Epithelial cell of proximal tubule (primary cell): ENCODE measurements at places on chromosomes 5 and 9. TPM values are rescaled to one million over a fixed set of nuclear protein-coding genes. Genes with fewer than 3 reads are reported as not detected.

TPM2 gene
- total RNA-seq: 265 and 267 TPM in 2 replicates

DNA sequence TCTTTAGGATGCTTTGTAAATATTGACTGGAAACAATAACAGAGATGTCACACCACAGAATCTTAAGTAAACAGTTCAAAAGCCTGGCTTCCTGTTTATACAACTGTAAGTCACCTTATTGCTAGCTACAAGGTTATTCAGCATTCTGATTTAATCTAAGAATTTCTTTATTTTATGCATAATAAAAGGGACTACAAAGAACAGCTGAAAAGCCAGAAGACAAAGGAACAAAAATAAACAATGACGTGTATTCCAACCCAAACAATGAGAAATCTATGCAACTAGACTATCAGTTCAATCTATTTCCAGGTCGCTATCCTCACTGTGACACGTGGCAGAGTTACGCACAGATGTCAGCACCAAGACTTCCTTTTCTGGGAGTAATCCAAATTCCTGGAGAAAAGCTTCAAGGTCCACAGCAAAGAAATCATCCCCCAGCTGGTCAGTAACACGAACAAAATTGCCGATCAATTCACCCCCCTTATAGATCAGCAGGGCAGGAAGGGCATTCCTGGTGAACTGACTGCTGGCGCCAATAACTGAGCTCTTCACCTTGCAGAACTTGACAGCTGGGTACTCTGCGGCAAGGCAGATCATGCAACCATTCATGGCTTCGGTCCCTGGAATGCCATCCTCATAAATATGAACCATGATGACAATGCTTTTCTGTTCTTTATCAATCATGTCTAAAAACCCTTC lies 8.4 kb downstream of the PDCL start:
- no peak for DNase-seq

DNA sequence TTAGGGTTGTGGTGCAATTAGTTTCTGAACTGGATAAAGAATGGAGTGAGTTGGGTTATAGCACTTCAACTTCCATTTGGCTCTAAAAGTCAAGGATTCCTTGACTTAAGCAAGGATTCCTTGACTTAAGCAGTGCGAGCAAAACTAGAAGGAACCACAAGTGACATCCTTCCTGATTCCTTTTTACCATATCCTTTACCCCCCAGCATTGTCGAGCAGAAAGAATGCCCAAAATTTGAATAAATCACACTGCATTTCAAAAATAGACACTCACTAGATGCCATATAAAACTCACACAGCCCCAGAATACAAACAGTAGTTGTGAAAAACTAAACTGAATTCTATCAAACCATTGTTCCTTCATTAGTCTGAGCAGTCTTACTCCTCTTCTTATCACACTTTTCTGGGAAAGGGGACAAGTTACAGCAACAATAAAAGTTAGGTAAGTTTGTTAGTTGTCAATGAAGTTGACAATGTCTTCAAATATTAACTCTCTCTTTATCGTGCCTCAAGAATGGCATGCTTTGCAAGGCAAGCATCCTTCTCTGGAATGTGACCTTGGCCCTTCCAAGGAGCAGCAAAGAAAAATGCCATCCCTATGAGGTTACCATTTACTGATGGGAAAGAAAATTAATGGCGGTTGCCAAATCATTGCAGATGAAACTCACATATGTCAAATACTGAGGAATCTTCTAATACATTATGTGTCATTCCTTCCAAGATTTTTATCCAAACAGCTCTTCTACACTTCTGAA lies 273.3 kb upstream of the ANKRD55 start:
- DNase-seq: peak; percentile 81

DNA sequence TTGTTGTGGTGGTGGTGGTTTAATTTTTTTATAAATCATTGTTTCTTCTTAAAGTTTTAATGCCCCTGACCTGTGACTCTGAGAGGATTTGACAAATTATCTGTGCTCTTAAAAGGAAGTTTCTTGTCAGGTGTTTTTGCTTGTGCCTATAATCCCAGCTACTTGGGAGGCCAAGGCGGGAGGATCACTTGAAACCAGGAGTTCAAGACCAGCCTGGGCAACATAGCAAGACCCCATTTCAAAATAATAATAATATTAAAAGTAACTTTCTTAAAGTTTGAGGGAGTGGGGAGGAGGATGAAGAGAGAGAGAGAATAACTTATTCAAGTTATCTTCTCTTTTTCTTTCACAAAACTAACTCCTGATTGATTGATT lies 12.2 kb upstream of the ERMP1 start:
- no peak for DNase-seq

- DNase-seq: no peak
Observed at GRCh38 chr9:108776920-108777639, 78.7 kb downstream of the ACTL7B start.

DNA sequence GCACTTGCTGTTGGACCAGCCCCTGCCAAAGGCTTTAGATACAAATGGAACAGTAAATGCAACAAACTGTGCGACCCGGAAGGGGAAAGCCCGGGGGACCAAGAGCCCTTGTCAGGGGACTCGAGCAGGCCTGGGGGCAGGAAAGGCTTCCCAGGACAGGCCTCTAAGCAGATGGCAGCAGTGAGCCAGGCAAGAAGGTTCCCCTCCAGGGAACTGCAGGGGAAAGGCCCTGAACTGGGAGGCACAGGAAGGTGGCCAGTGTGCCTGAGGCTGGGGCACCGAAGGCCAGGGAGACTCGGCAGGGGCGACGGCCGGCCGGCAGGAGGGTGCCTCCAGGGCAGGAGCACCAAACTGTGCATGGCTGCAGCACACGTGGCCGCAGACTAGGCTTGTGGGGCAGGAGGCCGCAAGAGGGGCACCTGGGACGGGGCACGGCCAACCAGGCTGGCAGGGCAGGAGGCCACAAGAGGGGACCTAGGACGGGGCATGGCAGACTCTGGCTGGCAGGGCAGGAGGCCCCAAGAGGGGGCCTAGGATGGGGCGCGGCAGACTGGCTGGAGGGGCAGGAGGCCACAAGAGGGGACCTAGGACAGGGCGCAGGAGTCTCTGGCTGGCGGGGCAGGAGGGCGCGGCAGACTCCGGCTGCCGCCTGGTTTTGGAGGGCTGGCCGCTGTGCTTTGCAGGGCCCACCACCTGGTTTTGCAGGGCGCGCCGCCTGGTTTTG lies 10.0 kb downstream of the VAV2 start:
- no peak for DNase-seq

GRCh38 chr9:134205672-134206310 lies 41.4 kb upstream of the RNU6ATAC start:
- no peak for DNase-seq

DNA sequence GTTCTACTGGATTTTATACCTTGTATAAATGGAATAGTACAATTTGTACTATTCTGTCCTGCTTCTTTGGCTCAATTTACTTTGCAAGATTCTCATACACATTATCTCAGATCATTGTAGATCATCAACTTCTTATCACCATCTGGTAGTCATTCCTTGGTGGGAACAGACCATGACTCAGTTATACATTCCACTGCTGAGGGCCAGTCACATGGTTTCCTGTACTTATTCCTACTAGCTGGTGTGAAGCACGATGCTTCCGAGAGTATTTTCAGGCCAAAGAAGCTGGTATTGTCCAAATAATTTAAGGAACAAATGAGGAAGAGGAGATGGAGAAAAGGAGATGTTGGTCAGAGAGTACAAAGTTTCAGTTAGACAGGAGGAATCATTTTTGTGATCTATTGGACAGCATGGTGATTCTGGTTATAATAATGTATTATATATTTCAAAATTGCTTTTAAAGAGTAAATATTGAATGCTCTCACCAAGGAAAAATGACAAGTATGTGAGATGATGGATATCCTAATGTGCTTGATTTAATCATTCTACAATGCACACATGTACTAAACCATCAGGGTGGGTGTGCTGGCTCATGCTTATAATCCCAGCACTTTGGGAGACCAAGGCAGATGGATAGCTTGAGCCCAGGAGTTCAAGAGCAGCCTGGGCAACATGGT lies 124.1 kb downstream of the SYK start:
- DNase-seq: no peak

DNA sequence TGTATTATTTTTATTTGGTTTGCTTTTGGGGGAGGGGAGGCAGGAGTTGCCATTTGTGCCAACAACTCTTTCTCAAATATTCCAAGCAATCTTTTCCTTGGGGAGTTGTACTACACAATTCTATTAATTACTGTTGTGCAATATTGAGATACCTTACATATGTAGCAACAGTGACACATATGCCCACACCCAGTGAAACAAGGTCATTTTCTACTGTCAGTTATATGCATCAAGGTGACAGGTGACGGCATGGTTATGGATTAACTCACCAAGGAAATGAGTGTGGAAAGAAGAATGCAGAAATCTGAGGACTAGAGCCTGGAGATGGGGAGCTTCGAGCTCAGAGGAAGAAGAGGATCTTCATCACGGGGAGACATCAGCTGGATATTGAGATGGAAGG lies 17.9 kb upstream of the MSMP start:
- DNase-seq: no peak

DNA sequence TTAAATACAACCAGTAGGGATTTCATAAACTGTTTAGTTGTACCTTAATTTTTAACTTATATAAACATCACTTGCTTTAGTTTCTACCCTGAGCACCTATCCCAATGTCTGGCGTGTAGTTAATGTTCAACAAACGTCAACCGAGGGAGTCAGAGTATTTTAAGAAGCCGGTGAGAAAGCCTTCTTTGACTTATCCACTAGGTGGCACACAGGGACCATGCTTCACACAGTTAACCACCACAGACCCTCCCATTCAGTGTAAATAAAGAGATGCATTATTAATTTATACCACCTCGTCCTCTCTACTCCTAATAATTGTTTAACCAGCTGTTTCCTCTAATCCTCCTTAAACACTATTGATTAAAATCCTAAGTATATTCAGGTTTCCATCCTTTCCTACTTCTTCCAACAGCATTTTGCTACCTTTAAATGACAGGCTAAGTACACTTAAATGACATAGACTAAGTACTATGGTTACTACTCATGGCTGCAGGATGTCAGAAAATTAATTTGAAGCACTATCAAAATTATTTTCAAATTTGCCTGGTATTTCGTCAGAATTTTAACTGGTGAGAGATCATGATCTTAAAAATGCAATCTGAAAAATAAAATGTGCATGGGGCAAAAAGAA lies 2.3 kb downstream of the HAPLN1 start:
- no peak for DNase-seq

DNA sequence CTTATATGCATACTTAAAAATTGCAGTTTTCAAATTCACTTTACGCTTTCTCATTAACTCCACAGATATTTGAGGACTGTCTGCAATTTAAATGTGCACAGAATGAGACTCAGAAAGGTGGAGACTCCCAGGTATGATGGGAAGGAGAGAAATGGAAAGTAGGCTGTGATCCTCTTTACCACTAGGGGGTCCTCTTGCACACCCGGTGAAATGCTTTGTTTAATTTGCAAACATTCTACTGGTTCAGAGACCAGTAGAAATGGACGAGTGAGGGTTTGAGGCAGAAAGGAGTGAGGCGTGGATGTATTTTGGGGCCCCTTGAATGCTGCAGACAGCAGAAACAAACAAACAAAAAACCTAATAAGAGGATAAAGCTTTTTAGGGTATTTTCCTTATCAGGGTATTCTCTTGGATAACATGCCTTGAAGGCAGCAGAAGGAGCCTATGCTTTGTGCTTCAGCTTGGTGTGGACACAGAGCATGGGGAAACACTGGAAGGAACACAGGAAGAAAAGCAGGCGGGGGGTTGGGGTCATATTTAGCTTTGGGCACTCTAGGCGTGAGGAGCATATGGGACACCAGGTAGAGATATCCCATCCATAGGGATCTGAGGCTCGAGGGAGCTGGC lies 410.1 kb downstream of the DMRT2 start:
- DNase-seq: no peak

GRCh38 chr9:76607730-76608436 lies 148.9 kb downstream of the GCNT1 start:
- no peak for DNase-seq

DNA sequence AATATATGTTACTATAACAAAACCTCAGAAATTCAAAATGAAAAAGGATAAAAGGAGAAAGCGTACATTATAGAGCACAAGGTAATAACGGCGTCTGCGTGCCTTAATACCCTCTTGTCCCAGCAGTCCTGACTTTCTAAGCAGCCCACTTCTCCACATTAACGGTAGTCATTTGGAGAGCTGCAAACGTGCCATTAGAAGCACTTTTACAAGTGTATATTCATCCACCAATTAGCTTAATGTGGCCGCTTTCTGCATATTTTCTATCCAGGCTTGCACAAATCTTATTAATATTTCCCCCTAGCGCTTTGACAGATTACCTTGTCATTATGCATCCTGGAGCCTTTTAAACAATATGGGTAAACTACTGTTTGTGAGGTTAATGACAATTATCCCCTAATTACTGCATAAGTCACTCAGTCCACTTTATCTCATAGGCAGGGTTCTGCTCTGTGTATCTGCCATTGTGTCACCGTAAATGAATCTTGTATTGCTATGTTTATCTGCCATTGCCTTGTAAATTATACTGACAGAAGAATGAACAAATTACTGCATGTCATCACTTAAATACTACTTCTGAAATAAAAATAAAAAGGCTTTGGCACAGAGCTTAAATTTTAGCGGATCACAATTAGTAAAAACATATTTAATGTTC lies 421.3 kb downstream of the BNC2 start:
- DNase-seq: no peak
